Stimulated activated CD8-positive, alpha-beta memory T cell treated with anti-CD3 and anti-CD28 coated beads, Interleukin-12 subunit alpha, Interleukin-12 subunit beta, amount 100 ng/mL, for 1 hour (primary cell): ENCODE measurements at places on chromosomes 12 and 14.

DNA sequence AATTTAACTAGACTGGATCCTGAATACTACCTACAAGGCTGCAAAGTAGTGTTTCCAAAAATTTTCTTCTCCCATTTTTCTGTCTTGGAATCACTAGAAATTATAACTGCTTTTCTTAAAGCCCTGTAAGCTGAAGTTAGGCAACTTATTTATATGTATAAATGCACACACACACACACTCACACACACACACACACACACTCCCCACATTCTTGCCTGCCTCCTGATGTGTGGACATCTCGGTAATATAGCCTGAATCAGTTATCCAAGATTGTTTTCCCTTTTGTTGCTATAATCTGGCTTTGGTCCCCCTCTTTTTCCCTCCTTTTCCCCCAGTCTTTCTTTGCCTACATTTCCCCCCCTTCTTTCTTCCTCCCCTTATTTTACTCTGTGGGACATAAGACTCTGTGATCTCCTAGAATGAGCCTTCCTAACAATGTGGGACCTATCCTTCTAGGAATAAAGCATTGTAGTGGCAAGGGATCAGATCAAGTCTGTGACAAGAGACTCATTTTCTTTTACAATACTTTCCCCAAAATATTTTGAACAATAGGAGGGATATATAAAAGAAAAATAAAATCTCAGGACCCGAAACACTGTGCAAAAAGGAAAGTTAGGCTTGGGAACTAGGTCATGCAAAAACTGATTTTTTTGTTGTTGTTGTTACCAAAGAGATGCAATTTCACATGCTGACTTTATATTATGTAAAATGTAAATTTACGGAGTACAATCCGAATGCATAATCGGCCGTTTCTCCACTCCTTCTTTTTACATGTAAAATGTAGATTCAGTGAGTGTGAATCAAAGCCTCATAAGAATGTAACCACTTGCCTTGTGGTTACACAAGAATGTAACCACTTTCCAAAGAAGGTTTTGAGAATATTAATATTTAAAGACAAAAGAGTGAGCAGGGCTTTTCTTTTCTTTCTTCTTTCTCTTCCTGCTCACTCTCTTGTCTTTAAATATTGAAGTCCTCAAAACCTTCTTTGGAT, 26.3 kb upstream of the CD69 start:
- no peak for DNase-seq

GRCh38 chr14:55582746-55583145, 2.7 kb downstream of the KTN1 start:
- no peak for DNase-seq

DNA sequence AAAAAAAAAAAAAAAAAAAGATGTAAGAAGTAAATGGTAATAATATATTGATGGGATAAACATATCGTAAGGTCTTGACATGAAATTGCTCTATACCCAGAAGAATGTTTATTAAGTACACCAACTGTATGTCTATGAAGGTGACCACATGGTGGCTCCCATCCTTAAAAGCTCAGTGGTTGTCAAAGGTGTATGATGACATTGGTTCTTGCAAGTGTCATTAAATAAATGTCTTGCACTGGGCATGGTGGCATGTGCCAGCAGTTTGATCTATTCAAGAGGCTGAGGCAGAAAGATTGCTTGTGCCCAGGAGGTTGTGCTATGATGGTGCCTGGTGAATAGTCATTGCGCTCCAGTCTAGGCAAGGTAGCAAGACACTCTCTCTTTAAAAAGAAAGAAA, 10.4 kb downstream of the CCT2 start:
- no peak for DNase-seq

DNA sequence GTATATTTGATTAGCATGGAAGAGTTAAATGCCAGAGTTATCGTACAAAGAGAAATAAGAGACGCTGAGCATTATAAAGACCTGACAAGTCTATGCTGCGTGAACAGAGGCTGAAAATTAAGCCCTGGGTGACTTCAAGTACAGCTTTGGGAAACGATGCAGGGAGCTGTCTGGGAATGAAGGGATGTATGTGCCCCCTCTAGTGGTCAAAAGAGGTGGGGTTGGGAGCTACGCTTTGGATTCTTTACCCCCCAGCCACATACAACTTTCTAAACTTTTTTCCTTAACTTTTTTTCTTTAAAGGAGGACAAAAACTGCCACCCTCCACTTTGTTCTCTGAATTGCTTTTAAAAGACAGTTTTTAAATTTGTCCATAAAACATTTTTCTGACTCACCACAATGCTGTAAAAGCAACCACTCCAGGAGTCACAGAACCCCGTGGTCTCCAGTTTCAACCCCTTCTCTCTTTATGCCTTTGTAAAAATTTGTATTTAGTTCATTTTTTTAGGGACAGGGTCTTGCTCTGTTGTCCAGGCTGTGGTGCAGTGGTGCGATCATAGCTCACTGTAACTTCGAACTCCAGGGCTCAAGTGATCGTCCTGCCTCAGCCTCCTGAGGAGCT, 59.4 kb downstream of the ZNF664 start:
- no peak for DNase-seq

DNA sequence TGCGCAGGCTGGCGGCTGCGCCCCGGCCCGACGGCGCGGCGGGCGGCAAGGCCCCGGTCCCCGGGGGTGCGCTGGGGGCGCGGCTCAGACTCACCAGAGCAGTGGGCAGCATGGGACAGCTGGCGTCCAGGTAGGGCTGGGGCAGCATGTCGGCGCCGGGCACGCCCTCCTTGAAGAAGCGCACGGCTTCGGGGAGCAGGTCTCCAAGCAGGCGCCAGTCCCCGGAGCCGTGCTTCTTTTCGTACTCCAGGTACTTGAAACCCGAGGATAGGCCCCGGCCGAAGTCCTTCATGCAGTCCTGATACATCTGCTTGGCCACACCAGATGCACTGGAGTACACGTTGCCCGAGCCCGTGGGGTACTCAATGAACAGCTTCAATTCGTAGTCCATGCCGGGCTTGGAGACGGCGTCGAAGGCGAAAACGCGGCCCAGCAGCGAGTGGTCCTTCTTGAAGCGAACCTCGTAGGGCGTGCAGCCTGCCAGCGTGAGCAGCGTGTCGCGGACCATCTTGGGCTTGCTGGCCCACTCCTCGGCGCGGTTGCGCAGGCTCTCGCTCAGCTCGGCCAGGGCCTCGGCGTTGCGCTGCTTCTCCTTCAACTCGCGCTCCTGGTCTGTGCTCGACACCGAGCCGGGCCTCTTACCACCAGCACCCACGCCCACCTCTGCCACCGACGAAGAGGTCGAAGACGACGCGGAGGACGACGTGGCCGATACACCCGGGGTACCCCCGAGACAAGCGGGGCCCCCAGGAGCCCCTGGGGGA, 2.2 kb downstream of the IRF2BPL start:
- DNase-seq: no peak

DNA sequence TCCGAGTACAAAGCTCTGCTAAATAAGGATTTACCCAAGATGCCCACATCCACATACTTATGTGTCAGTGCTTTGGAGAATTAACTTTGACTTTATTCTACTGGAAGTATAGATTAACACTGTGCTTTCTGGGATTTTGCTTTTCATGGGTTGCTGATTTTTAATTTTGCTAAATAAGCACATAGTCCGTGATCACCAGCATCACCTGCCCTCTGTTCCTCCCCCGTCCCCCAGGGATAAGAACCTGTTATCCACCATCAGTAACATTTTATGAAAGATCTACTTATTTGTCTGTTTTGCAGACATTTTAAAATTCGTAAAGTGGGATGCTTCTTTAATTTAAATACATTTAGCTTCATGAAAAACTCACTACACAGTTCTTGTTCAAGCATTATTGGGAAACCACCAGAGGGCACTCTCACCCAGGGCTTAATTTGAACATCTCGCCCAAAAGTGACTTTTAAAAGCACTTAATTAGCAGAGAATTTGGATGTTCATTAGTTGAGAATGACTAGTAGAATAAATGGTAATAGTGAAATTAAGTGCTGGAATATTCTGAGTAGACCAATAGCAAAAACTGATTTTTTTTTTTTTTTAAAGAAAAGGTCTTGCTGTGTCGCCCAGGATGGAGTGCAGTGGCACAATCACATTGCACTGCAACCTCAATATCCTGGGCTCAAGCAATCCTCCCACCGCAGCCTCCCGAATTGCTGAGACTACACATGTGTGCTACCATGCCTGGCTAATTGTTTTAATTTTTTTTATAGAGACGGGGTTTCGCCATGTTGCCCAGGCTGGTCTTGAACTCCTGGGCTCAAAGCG, 35.7 kb downstream of the MRPL42 start:
- peak; percentile 54 for DNase-seq

- no peak for DNase-seq
Observed at GRCh38 chr14:75549169-75549568, 26.9 kb downstream of the BATF start.

GRCh38 chr12:15494329-15495046, 172.2 kb downstream of the PTPRO start:
- no peak for DNase-seq

DNA sequence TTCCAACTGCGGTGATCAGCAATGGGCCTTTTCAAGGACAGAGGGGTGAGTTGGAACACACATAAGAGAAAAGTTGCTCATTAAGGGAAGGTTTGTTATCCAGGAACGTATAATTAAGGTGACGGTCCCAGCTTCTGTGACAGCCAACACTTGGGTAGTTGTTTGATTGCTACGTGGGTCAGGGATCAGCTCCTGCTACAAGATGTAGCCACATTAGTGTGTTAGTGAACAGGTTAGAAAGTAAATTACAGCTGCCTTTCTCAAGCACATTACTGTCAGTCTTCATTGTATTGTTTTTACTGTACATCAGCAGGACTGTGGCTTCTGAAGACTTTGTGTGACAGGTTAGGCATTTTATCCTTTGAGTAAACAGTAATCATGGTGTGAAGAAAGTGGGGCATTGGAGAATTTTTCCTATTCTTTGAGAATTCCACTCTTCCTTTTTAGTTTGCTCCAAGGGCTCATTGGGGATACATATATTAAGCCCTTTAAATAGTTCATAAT, 230.5 kb downstream of the EGLN3 start:
- DNase-seq: no peak

DNA sequence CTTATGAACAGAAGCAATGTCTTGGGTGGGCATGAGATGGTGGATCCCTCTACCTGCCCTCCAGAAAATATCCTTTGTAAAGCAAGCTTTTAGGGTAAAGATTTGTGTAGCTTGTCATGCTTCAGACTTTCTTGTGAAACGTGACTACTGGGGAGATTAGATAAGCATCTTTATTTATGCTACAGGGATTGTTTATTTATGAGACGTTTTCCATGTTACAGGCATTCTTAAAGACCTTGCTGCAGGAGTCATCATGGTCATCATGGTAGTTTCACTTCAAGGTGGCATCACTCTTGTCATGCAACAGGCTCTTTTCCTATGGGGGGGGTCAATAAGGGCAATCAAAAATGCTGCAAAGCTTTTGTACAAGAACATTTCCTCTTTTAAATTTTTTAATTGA, 8.2 kb upstream of the MIS18BP1 start:
- no peak for DNase-seq

- DNase-seq: no peak
Observed at GRCh38 chr12:74415633-74416032, 122.0 kb upstream of the ATXN7L3B start.

- no peak for DNase-seq
Observed at GRCh38 chr14:68723808-68724268, 69.0 kb downstream of the ZFP36L1 start.

DNA sequence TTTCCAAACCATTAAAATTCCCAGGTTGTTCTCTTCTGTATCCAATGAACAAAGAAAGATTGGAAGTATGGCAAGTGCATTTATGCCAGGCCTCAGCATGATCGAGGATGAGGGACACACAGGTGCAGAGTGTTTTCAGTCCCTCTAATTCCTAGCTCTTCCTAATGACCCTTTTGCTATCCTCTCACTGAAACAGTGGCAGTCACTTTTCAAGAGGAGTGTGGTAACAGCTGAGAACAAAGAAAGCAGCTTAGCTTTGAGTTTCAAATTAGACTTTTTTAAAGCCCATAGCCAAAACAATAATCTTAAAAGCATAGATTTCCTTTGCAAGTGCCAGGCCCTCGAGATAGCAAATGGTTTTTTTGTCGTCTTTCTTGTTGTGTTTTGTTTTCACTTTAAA, 110.8 kb downstream of the KCNH5 start:
- no peak for DNase-seq

GRCh38 chr14:30291216-30291615, 267.7 kb upstream of the G2E3 start:
- no peak for DNase-seq
